Suprapubic skin (tissue), 4 donors: ENCODE measurements at places on chromosomes 12 and 14.

- DNase-seq: no peak
These were observed 647 bp downstream of the LGMN start for GRCh38 chr14:92747701-92748258.

- no peak for DNase-seq
These were observed 107.1 kb downstream of the NTN4 start for GRCh38 chr12:95683418-95683817.

DNA sequence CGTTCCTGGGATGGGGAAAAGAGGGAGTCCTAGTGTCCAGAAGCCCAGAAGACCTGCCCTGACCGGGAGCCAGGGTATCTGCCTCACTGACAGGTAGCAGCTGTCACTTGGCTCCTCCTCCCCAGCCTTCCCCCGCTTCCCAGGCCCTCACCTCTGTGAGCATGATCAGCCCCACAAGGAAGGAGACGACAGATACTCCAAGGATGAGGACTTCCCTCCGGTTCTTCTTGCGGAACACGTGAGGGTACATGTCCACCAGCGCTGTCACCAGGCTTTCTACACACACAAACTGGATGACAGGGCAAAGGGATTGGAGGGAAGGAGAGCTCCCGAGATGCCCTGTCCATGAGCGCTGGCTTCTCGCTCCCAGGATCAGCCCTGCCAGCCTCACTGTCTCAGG lies 9.9 kb upstream of the SLC6A12 start:
- DNase-seq: no peak

DNA sequence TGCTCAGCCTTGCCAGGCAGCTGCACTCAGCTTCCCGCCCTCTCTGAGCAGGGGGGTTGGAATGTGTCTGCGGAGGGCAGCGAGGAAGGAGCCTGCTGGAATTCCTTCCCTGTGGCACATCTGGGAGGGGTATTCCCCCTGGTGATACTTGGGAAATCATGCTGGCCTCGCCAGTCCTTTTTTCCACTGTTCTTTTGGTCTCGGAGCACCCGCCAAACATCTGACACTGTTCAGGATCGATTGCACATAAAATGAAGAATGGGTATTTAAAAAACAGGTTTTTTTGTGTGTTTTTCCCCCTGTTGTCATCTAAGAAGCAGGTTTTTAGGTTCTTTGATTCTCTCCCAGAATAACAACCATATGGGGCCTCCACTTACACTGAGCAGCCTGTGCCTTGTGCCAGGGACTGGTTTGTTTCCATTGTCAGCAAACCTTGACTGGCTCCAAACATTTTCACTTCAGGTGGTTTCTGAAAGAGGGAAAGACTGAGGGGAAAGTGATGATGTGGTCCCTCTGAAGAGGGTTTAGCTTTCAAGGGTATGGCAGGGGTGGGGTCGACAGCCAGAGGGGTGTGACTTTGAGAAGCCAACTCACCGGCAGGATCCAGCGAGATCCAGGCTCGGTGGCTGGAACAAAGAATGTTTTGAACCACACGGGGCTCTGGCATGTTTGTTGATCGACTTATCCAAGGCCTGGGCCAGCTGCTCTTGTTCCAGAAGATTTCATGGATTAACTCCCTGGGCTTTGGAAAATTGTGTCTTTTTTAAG lies 215.1 kb downstream of the CACNA1C start:
- DNase-seq: no peak

DNA sequence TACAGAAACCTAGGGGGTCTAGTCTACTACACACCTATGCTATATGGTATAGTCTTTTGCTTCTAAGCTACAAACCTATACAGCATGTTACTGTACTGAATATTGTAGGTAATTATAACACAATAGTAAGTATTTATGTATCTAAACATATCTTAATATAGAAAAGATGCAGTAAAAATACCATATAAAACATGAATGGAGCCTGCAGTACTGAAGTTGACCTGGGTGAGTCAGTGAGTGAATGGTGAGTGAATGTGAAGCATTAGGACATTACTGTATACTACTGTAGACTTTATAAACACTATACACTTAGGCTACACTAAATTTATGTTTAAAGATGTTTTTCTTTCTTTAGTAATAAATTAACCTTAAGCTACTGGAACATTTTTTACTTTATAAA lies 13.1 kb upstream of the ABCD2 start:
- DNase-seq: no peak
